Activated T-cell treated with anti-CD3 and anti-CD28 coated beads for 1 hour (primary cell): ENCODE measurements at places on chromosomes 3 and 15.

DNA sequence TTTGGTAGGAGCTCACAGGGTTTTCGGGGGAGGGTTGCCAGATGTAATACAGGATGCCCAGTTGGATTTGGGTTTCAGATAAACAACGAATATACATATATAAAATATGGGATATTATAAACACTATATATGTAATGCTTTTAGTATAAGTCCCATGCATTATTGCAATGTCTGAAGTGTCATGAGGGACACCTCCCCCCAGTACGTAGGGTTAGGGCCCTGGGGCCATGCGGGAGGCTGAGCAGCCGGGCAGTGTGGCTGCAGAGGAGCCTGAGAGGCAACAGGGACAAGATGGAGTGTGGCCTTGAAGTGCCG is 148.9 kb downstream of the SMAD6 start:
- no peak for DNase-seq

- DNase-seq, result no peak
These were observed 20.1 kb downstream of the CACNA2D2 start for GRCh38 chr3:50483374-50483773.

DNA sequence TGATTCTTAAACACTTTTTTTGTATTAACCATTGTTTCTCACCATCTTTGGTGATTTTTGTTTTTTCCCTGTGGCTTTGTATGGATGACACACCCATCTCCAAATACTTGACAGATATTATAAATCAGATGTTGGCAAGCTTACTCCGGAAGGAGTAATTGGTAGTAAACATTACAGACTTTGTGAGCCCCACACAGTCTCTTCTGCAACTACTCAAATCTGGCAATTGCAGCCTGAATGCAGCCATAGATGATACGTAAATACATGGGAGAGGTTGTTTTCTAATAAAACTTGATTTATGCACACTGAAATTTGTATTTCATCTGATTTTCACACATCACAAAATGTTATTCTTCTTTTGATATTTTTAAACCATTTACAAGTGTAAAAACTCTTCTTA is 331.5 kb downstream of the ARPP21 start:
- no peak for DNase-seq

DNA sequence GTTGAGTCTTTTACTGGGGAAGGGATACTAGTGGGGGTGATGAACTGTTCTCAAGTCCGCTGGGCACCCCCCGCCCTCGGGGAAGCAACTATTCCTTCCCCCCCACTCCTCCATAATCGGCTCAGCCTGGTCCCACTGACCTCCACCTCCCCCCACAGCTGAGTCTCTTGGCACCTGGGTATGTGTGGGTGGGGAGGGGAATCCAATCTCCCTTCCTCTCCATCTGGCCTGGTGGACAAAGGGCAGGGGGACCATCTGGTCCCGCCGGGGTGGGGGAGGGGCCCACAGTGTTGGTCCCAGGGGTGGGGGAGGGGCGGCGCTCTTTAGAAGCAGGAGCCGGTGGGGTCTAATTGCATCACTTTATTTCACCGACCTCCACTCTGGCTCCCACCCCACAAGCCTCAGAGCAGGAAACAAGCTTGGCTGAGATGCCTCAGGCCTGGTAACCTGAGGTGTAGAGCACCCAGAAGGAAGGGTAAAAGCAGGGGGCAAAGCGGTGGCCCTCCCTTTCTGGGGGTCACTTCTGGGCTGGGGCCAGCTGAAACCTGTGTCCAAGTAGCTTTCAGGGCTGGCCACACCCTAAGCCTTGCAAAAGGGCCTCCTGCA is 1.0 kb upstream of the PCBP4 start:
- no peak for DNase-seq

DNA sequence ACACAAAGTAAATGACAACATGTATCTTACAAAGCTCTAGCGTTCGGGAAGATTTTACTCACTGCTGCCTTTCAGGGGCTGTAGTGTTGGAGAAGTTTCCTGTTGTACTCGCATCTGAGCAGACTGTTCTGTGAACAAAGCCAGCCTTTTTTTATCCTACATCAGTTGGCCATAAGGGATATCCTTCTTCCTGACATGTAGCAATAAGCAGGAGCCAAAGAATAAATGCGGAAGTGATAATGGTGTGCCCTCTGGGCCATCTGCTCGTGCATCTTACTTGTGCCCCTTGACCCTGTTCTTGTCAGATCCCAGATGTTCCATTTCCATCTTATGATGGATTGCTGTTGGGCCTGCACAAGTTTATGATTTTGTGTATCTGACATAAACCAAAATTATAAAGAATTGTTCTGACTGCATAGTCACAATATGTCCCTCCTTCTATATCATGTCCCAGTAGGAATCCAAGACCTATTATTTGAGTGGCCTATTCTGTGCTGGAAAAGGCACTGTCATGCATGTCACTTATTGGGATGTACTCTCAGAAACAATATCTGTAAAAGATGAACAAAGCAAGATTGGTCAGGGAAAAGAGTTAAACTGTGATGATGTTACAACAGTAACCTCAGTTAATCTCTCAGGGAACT is 631.3 kb downstream of the NSUN3 start:
- DNase-seq, result no peak

- no peak for DNase-seq
These were observed 274.6 kb upstream of the ROPN1 start for GRCh38 chr3:124266487-124266886.

- no peak for DNase-seq
These were observed 38.5 kb downstream of the SLCO2A1 start for GRCh38 chr3:133991209-133991608.

GRCh38 chr3:38811822-38812221 is 4.2 kb downstream of the SCN10A start:
- DNase-seq, result no peak

- DNase-seq, result no peak
These were observed 371.6 kb upstream of the ZNF385D start for GRCh38 chr3:22122567-22122966.

- peak; percentile 57 for DNase-seq
These were observed at the start of gene WNT7A for GRCh38 chr3:13879946-13880810. Gene WNT7A, minus strand, starts transcription at chr3:13880071. Its CDS starts 255 bp downstream, at chr3:13879816.

- no peak for DNase-seq
These were observed 177.0 kb downstream of the CNTN6 start for GRCh38 chr3:1269808-1270207.

DNA sequence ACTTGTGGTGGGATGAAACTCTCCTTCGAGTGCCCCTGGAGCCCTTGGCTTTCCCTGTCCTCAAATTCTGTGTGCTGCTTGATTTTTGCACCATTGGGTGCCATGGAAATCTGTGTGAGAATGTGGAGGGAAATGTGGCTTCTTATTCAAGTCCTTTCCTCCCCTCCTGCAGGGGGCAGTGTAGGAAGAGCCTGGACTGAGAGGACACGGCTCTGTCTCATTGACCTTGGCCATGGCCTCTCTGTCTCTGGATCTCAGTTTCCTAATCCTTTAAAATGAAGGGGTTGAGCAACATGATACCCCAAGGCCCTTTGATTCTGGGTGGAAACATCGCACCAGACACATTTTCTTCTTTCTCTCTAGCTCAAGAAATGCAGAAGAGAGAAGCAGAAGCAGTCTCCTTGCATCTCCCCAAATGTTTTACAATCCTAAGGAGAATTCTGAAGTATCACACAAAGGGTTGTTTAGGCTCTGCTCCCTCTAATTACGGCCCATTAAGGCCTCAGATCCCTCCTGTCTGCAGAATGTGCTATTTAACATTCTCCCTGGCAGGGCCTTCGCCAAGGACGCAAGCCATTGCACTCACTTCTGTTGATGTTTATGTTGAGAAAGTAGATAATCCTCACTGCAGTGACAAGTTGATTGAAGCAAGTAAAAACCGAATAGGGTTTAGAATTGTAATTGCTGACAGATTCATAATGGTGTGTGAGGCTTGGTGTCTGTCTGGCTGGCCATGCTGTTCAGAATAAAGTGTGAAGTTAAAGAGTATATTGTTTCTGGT is 169.1 kb downstream of the TPRG1 start:
- DNase-seq, result no peak

- DNase-seq, result no peak
These were observed 162.9 kb downstream of the VGLL4 start for GRCh38 chr3:11480663-11481298.

GRCh38 chr3:22040150-22040549 is 289.1 kb upstream of the ZNF385D start:
- DNase-seq, result no peak

DNA sequence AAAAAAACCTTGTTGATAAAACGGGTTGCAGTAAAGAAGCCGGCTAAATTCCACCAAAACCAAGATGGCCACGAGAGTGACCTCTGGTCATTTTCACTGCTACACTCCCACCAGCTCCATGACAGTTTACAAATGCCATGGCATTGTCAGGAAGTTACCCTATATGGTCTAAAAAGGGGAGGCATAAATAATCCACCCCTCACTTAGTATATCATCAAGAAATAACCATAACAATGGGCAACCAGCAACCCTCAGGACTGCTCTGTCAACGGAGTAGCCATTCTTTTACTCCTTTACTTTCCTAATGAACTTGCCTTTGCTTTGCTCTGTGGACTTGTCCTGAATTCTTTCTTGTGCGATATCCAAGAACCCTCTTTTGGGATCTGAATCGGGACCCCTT is 14.4 kb upstream of the CDC25A start:
- DNase-seq, result no peak

- DNase-seq, result no peak
These were observed 59.9 kb upstream of the PTX3 start for GRCh38 chr3:157376603-157377300.

GRCh38 chr3:195046441-195046840 is 224.5 kb downstream of the XXYLT1 start:
- no peak for DNase-seq

GRCh38 chr3:70992131-70992530 is 591.4 kb downstream of the FOXP1 start:
- DNase-seq, result no peak

DNA sequence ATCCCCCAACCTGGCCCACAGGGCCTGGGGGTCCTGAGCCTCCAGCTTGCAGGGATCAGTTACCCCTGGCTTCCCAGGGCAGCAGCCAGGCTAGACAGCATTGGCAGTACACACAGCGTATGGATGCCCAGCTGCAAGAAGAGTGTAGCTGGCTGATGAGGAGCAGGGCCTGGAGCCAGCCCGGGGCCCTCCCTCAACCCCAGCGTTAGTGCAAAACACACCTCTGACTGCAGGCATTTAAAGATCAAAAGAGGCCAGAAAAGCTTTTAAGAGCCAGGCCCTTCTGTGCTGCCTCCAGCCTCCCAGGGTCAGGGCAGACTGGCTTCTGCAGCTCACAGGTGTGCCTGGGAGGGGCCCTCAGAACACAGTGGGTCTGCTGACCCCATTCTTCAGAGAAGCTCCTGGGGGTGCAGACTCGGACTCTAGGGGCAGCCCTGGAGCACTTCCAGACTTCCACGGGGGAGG is 110.6 kb downstream of the ETFA start:
- no peak for DNase-seq

GRCh38 chr15:87672309-87673288 is 583.9 kb downstream of the NTRK3 start:
- DNase-seq, result no peak

- no peak for DNase-seq
These were observed 229.7 kb downstream of the ISL2 start for GRCh38 chr15:76566276-76566675.

GRCh38 chr3:127858521-127858920 is 36.2 kb upstream of the MGLL start:
- DNase-seq, result no peak

DNA sequence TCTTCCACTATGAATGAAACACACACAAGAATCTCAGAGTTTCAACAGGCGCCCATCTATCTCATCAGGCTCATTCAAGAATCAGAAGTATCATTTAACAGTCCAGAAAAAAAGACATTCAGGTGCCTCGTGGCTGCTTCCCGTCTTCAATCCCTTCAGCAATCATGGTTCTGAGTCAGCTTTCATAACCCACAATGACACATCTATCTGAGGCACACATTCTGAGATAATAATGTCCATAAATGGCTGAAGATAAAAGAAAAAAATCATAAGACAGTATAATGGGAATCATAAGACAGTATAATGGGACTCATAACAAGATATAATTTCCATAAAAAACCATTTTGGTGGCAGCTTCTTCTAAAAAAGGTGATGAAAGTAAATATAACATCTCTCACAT is 52.4 kb downstream of the TNIK start:
- no peak for DNase-seq

- no peak for DNase-seq
These were observed 229.0 kb downstream of the ADAMTS17 start for GRCh38 chr15:100112636-100113305.

DNA sequence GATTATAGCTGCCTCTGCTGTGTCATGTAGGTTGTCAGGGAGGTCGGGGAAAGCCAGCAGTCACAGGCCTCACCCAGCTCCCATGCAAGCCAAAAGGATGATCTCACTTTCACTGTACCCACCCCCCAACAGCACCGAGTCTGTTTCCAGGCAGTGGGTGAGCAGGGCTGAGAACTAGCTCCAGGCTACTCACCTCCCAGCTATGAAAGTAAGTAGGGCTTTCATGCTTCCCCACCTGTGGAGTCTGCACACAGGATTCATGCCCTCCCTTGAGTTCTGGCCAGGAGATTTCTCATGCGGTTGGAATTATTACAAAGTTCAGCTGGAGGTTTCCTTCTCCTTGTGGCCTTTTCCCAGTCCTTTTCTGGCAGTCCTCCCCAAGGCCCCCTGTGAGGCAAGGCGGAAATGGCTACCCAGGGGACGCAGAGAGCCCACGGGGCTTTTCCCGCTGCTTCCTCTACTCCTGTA is 356.2 kb downstream of the SV2B start:
- no peak for DNase-seq

DNA sequence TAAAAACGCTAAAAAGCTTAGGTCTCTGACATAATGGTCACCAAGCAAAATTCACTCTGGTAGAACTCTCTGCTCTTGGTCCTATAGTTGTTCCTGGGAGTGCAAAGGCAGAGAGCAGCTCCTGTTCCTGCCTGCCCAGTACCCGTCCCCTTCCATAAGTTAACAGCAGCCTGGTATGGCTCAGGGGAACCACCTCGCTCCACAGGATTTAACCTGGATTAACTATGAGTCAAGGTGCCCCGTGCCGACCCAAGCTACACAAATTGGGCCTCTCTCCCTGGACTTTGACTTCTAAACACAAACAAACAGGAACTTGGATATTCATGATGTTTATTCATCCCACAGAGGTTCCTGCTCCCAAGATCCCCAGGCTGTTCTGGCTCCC is 32.1 kb downstream of the SCAP start:
- no peak for DNase-seq

- no peak for DNase-seq
These were observed 61.5 kb upstream of the MEF2A start for GRCh38 chr15:99504071-99504822.

- no peak for DNase-seq
These were observed 90.5 kb downstream of the AQP9 start for GRCh38 chr15:58228718-58229117.

GRCh38 chr3:127291611-127292010 is 3.8 kb upstream of the PRR20G start:
- DNase-seq, result no peak

- no peak for DNase-seq
These were observed 45.5 kb downstream of the KBTBD12 start for GRCh38 chr3:127960421-127960965.

- DNase-seq, result no peak
These were observed 24.0 kb upstream of the USP3 start for GRCh38 chr15:63480441-63480821.

GRCh38 chr3:70466096-70466495 is 153.7 kb upstream of the MDFIC2 start:
- DNase-seq, result no peak
